ENCODE measurements at places on chromosomes 4 and X.

- no peak for DNase-seq
These were observed 66.0 kb downstream of the CBLL2 start for GRCh38 chrX:22338740-22339139.

DNA sequence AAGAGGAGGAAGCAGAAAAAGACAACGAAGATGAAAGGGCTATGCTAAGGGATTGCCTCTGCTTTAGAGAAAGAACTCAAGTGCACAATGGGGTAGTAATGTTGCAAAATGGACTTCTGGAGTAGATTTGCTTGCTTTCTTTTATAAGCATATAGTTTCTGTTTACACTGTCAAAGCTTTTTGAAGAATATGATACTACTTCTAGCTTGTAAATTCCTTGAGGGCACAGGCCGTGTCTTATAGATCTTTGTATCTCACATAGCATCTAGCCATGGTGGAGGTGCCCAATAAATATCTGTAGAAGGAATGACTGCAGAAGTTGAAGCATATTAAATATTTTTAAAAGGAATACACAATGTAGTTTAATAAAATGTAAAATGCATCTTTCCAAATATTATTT, 147.8 kb upstream of the ZIC3 start:
- DNase-seq: no peak

DNA sequence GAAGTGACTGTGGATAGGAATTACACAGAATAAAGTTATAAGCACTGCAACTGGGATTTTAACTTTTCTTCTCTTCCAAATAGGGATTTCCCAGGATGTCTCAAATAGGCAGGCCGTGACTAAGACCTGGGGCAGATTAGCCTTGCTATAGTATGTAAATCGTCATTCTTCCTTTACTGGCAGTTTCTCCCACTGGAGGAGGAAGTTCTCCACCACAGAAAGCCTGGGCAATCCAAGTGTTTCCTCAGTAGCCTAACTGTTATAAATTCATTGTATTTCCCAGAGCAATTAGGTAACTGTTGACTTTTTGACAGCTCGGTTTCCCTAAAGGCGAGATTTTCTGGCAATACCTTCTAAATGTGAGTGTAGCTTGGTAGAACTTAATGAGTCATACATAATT, at the start of gene TNIP3:
Gene TNIP3 (minus strand): TSS at position 31 of the 400 bp plus-strand sequence. CDS start 196 bp downstream, outside the sequence.
- DNase-seq: no peak

DNA sequence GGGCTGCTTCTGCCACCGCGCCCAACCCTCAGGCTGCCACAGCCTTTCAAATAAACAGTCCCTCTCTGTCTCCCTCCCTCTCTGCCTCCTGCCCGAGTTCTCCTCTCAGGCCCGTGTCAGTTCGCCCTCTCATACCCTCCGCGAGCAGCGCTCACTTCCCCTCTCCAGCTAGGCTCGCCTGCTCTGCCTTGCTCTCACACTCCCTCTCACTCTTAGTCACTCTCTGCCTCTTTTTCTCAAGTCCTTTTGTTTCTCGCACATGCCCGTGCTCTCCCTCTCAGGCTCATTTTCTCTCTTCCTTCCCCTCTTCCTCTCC, 3.2 kb downstream of the EFNB1 start:
- no peak for DNase-seq

DNA sequence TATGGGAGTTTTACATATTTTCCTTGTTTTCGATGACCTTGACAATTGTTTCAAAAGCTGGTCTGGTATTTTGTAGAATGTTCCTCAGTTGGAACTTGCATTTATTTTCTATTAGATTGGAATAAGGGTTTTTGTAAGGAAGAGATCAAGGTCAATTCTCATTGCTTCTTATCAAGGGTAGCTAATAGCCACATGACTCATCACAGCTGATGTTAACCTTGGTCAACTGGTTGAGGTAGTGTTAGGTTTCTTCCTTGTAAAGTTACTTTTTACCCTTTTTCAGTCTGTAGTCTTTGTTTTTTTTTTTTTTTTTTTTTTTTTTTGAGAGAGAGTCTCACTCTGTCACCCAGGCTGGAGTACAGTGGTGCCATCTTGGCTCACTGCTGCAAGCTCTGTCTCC, 257.2 kb downstream of the SNCA start:
- DNase-seq: no peak

DNA sequence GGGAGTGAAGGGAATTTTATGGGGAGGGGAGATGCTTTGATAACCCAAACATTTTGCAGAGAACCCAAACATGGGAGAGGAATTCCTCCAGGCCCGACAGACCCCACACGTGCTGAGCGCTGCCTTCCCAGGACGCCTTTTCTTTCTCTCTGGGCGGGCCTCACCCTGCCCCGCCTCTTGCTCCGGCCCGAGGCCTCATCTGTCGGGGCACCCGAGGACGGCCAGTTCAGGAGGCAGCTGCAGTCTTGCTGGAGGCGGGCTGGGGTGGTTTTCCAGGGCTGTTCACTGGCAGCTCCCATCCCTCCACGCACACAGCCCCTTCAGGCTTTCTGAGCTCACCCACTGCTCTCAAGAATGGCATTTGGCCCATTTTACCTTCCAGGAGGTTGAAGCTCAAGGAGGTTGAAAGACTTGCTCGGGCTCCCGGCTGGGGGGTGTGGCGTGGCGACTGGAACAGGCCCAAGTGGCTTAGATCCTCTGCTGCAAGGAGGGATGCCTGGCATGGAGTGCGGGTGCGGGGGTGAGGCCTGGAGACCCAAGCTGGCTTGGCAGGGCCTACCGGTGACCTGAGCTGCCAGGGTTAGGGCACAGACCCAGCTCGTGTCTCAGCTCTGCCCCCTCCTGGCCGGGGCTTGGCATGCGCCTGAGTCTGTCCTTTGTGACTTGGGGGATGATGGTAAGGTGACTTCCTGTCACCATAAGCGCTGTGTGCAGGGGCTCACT, 99.2 kb downstream of the PSAPL1 start:
- DNase-seq: no peak

DNA sequence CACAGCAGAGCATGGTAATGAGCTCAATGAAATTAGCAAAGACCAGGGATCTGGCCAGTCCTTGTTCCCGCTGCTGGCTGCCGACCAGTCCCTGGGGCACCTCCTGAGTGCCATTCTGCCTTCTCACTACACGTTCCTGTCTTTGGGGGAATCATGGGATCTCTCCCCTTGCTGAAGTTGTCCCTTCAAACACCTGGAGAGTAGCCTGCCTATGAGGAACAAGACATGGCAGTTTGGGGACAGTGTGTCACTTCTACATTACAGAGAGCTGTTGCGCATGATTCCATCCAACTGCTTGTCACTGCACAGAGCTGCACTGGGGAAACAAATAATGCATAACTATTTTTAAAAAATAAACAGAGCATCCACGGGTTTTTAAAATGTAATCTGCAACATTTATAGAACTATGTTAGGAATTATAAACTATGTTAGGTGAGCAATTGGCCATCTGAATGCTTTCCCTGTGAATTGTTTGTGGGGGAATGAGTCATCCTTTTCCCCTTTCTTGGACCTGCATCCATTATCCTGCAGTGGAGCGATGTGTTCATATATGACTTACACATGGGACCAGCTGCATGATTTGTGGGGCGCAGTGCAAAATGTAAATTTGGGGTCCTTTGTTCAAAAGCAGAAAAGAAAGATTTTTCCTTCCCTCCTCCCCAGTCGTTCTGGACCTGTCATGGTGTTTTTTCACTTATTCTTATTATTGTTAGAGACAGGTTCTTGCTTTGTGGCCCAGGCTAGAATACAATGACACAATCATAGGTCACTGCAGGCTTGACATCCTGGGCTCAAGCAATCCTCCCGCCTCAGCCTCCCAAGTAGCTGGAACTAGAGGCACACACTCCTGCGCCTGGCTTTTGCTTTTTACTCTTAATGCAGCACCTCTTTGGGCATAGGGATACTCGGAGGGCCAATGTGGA, 115.0 kb upstream of the TBL1X start:
- DNase-seq: no peak

- DNase-seq: no peak
These were observed 66.5 kb upstream of the HMX1 start for GRCh38 chr4:8938137-8938536.

DNA sequence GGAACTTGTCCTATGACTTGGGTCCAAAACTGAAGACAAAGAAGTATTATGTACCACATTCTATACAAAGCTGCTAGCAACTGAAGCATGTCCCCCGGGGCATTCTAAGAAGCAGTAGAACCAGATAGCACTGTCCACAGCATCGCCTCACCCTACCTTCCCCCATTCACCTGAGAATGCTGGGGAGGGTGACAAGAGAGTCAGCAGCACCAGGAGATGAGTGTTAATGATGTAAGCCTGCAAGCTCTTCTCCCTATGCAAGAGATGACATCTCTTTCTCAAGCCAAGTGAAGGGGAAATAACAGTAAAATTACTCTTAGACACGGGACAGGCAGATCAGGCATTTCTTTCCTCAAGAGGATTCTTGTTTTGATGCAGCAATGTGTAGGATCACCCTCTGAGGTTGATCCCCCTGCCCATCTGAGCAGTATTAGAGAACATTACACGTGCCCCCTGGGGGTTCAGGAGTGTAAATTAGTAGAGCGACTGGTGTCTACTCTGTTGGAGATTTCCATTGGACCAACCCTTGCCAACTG, 13.9 kb upstream of the TLR1 start:
- DNase-seq: no peak

DNA sequence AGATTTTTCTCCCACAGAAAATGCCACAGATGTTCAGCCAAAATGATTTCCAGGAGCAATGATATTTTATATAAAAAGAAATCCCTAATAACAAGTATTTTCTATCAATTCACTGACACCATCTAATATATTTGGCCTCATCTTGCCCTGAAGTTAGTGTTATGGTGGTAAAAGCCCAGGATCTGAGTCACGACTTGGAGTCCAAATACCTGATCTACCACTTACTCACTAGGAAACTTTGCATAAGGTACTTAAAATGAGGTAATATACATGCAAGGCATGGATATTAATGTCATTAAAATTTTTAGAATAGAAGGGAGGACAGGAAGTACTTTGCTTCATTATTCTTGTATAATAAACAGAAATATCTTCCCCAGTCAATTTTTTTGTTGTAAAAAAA, 16.3 kb downstream of the PPP3CA start:
- no peak for DNase-seq

DNA sequence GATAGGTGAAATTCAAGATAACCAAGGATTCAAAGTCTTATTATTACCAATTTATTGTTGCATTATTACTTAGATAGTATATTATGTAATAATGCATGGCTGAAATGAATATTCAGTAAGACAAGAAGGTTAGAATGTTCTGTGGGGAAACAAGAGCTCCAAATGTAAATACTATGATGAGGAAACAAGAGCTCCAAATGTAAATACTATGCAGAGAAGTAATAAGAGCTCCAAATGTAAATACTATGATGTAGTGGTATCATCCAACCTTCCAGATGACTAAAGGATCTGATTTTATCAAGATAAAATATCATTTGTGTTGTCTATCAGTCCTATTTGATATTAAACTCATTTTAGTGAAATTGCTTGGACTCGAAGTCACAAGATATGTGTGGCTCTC, 82.2 kb upstream of the PCDH18 start:
- no peak for DNase-seq

DNA sequence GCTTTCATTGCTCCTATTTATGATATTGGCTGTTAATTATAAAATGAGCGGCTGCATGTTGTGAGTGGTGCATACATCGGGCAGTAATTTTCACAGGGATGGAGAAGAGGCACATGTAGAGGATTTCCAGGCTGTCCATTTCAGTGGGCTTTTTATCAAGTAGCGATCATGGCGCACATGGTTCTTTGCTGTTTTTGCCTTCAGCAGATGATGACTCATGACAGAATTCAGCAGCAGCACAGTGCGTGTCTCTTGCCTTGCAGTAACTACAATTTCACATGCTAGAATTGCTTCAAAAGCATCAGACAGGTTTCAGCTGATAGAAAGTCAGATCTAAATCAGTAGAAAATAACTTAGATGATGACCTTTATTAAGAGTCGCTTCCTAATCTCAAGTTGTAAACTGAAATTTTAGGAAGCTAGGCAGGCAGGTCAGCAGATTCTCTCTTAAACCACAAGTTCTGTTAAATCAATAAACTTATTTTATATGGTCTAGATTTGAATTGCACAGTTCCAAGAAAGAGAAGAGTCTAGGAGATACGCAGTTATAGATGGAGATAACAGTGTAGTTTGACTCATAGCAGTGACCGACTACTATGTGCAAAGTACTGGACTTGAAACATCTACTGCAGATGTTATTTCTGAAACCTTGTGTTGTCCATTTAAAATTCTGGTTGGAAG, 35.8 kb downstream of the LRP2BP start:
- no peak for DNase-seq

GRCh38 chrX:27751976-27752375, 55.8 kb upstream of the MAGEB10 start:
- DNase-seq: no peak

GRCh38 chr4:53598901-53599300, 7.6 kb upstream of the LNX1 start:
- no peak for DNase-seq

DNA sequence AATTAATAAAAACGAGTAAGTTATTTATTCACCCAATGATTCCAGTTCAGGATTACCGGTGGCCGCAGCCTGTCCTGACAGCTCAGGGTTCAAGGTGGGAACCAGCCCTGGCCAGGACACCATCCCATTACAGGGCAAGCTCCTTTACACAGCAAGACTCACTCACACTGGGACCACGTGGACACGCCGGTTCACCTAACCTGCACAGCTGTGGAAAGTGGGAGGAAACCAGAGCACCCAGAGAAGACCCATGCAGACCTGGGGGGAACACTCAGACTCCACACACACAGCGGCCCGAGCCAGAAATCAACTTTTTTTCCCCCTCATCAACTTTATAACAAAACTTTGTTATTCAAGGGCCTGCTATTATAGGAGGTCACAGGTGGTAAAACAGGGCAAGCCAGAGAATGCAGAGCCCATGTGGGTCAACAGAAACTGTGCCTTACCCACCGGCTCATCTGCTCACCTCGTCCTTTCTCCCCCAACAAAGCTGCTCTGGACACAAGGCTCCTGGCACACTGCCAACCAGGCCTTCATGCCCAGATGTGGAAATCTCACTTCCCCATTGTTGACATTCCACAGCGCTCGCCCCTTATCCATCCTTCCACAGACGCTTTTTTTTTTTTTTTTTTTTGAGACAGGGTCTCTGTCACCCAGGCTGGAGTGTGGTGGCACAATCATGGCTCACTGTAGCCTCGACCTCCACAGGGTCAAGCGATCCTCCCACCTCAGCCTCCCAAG, 8.0 kb upstream of the ODAPH start:
- no peak for DNase-seq

DNA sequence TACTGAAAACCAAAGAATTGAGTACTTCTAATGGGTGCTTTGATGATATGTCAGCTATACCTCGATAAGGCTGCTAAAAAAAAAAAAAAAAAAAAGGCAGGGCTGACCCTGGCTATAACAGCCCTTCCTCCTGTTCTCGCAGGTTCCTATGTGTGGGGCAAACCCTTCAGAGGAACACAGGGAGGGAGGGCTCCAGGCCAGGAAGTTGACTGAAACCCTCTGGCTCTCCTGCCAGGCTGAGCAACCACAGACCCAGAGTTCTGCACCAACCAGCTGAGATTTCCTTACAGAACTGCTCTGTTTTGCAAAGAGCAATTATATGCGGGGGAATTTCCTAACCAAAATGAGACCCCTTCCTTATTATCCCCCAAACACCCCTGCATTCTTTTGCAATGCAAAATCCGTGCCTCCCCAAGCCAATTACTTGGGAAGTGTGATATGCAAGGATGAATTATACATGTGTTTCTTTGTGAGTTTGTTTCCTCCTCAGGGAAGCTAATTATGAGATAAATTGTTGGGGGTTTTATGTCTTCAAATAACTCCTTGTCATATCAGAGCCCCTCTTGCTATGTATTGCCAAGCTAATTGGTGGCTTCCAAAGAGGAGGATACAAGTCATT, 45.6 kb downstream of the PDHA1 start:
- no peak for DNase-seq

GRCh38 chrX:140712413-140713173, 3.0 kb downstream of the LINC00632 start:
- DNase-seq: no peak

GRCh38 chr4:128553686-128554515, 255.6 kb upstream of the JADE1 start:
- DNase-seq: no peak

Measured in stimulated activated CD8-positive, alpha-beta memory T cell treated with anti-CD3 and anti-CD28 coated beads, Interleukin-4, amount 100 ng/mL, for 4 hours (primary cell).